ENCODE measurements at places on chromosomes 12 and 14.

GRCh38 chr12:65025136-65025535 lies 96.0 kb downstream of the WIF1 start:
- DNase-seq = no peak

DNA sequence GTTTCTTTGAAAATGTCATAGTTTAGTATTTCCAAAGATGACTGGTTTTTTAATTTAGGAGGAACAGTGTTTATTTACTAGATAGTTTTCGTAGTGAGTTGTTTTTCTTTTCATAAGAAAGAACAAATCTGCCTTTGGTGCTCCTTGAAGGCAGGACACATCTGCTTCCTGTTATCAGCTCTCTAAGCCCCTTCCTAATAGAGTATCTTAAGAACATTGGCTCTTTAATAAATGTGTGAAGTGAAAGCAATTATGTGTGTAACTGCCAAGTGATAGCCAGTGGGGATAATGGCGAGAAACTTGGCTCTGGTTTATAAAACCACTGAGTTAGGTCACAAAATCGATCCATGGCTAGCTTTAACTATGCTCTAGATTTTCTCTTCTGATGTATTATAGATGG lies 23.5 kb upstream of the PPFIBP1 start:
- DNase-seq = no peak

GRCh38 chr14:36834293-36834692 lies 172.6 kb downstream of the PAX9 start:
- DNase-seq = no peak

GRCh38 chr12:84738481-84738972 lies 174.1 kb downstream of the SLC6A15 start:
- DNase-seq = no peak

DNA sequence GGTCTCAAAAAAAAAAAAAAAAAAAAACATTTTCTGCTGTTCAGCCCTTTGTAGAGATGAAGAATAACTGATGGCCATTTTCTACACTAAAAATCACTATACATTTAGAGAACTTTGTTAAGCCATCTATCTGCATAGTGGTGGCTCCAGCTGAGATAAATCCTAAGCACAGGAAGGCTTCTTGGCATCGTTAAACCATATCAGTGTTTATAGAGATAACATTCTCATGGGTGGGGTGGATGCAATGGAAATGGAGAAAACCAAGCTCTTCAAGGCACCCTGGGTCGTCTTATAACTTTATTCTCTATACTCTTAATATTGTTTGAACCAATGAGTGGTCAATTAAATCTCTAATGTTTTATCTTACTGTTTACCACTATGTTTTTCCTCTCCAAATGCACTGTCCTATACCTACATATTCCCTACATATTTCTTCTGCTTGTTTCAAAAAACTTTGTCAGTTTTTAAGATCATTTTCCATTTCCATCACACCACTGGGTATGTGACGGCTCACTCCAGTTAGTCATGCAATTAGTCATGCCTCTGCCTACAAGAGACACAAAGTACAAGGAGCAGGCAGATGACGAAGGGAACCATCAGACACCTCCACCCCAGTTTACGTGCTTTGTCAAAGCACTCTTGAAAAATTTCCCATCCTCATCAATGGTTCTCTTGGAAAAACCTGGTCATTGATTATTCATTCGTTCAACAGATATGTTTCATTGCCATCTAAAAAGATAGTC lies 119.3 kb upstream of the OVCH1 start:
- no peak for DNase-seq

DNA sequence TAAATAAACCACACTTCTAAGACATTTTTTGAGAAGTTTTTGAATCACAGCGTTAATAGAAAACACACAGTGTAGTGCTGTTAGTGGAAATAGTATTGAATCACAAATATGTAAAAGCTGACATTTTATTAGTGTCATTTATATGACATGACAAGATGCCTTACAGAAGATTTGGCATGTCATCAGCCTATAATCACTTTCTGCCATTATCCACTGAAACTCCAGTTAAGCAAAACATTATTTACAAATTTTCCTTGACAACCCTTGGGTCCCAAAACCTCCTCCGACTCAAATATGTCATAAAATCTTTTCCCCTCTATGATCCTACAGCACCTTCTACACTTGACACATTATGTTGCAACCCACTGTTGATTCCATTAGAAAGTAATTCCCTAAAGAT lies 376.9 kb upstream of the LRFN5 start:
- no peak for DNase-seq

- no peak for DNase-seq
Observed at GRCh38 chr14:64659366-64659765, 44.9 kb upstream of the PLEKHG3 start.

DNA sequence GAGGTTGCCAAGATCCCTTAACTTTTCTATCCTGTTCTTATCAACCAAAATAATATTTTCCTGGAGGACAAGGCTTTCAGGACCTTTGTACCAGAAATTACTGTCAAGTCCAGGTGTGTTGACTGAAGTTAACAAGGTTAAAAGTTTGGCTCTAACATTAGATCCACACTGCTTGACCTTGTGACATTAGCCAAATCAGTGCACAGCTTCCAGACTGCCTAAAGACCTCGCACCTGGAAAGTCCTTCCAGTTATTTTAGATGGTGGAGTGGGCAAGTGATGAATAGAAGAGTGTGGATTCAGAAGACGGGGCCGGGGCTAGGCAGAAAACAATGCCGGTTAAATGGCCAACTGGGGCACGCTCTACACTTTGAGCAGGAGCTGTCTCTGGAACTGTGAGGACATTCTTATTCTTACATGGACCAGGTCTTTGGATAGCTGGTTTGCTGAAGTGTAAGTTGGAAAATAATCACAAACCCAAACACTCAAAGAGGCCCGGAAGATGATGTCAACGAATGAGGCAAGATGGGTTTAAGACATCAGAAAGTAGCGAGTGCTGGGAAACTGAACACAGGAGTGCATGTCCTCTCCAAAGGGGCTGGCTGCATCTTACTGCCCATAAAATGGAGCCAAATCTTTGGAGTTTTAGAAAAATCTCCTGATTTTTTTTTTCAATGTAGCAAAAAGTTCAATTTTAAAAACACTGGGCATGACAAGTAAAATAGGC lies 56.3 kb downstream of the NIN start:
- no peak for DNase-seq

DNA sequence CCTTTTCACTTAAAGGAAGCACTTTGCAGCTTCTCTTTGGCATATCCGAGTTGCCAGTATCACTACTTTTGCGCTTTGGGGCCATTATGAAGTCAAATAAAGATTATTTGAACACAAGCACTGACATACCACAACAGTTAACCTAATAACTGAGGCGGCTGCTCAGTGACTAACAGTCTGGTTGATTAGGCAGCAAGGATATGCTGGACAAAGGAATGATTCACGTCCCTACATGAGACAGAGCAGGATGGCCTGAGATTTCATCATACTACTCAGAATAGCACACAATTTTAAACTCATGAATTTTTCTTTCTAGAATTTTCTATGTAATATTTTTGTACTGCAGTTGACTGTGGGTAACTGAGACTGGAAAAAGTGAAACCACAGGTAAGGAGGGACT lies 56.9 kb upstream of the E2F7 start:
- DNase-seq = no peak

- DNase-seq = no peak
Observed at GRCh38 chr14:36022765-36023410, 153.6 kb downstream of the PTCSC3 start.

DNA sequence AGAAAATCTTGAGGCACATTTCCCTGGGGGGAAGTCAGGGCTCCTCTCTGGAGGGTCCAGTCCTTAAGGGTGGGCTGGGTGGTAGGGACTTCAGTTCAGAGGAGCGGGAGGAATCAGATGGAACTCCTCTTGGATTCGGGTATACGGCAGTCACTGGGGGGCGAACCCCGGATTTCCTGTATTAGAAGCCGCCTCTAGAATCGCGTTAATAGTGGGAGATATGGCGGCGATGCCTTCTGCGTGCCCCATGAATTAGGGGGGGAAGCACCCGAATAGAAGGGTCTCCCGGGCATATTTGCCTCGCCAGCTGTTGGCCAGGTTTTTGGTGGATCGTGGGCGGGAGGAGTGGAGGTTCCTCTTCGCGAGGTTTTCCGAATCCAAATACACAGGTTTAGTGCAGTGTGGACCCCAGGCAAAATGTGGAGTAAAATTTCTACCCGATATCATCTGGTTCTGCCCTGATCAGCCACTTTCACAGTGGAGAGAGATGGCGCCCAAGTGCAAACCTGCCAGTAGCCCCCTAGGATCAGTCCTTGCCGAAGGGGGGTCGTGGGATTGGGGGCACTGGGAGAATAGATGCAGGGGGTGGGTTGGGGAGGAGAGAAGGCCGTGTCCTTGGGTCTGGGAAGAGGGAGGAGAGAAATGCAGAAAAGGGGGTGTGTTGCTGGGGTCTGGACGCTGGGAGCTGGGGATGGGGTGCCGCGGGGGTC lies 628 bp downstream of the MEG3 start:
- no peak for DNase-seq

- DNase-seq = no peak
Observed at GRCh38 chr14:77175843-77176242, 5.8 kb upstream of the TMEM63C start.

DNA sequence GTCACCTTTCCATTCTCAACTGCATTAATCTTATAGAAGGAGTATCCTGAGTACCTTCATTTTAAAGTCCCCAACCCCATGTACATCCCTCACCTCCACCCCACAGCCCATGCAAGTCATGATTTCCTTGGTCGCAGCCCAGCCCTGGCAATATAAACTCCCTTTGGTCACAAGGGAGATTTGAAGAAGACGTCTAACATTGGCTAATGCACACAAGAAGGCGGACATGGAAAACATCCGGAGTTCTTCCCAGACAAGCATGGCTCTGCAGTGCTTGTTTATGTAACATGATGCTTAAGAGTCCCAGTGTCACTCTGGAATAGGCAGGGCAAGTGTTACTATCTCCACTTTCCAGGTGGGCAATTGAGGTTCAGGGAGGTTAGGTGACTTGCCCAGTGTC lies 277.6 kb downstream of the DPF3 start:
- no peak for DNase-seq

- DNase-seq = no peak
Observed at GRCh38 chr12:40446385-40446784, 221.6 kb downstream of the LRRK2 start.

DNA sequence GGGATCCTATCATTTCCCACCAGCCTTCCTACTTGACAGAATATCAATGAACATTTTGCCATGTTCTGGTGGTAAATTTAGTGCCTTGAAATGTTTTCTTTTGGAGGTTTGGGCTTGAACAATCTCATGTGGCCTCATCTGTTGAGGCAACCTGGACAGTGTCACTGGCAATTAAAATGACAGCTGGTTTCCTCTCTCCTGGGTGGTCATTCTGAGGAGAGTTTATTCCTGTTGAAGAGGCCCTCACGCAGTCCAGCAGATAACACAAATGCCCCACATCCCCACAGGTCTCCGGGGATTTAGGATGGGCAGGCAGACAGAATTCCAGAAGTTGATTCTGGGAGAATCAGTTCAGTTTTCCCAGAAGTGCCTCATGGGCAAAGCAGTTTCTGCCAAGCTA lies 41.9 kb downstream of the MMAB start:
- DNase-seq = no peak

- DNase-seq = no peak
Observed at GRCh38 chr14:47606566-47606965, 68.8 kb downstream of the MDGA2 start.

GRCh38 chr14:74085047-74085637 lies 386 bp downstream of the LIN52 start:
- no peak for DNase-seq

- no peak for DNase-seq
Observed at GRCh38 chr12:46677749-46678148, 148.0 kb downstream of the SLC38A4 start.

GRCh38 chr12:15546102-15546701 lies 223.9 kb downstream of the PTPRO start:
- DNase-seq = no peak

- no peak for DNase-seq
Observed at GRCh38 chr12:1698720-1699119, 7.8 kb downstream of the ADIPOR2 start.

DNA sequence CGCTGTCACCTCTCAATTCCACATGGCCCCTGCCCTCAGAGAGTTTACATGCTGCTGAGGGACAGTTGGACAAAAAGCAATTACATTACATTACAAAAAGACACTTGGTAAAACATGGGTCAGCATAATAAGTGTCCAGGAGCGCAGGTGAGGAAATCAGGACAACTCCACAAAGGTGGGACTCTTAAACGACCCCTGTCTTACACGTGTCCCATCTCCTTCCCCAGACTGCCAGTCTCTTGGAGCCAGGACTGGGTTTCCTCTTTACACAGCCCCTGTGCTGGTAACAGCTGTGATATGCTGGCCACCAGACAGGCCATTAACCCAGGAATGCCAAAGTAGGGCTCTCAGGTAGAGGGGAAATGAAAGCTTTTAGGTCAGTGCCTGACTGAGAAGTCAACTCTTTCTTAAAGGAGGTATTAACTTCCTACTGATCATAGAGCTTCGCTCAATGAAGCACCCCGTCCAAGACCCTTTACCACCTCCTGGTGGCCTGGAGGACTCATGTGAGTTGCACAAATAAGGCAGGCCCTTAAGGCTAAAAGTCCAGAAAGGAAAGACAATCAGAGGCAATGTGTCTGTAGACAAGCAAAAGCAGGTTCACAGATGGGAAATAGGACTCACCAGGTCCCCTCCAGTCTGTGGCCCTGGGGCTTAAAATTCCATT lies 55.5 kb downstream of the ANO2 start:
- DNase-seq = no peak

DNA sequence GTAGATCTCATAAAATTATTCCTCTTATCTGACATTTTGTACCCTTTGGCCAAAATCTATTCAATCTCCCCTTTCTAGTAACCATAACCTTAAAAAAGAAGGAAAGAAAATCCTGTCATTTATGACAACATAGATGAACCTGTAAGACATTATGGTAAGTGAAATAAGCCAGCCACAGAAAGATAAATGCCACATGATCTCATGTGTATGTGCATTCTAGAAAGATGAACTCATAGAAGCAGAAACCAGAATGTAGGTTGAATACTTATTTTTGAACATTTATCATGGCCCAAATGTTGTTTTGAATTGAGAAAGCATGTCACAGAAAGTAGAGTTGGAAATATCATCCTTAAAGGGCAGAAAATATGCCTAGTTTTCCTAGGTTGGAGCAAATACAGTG lies 1053.6 kb downstream of the SLC6A15 start:
- no peak for DNase-seq

GRCh38 chr14:103228866-103229265 lies 105.2 kb upstream of the EIF5 start:
- DNase-seq = no peak

DNA sequence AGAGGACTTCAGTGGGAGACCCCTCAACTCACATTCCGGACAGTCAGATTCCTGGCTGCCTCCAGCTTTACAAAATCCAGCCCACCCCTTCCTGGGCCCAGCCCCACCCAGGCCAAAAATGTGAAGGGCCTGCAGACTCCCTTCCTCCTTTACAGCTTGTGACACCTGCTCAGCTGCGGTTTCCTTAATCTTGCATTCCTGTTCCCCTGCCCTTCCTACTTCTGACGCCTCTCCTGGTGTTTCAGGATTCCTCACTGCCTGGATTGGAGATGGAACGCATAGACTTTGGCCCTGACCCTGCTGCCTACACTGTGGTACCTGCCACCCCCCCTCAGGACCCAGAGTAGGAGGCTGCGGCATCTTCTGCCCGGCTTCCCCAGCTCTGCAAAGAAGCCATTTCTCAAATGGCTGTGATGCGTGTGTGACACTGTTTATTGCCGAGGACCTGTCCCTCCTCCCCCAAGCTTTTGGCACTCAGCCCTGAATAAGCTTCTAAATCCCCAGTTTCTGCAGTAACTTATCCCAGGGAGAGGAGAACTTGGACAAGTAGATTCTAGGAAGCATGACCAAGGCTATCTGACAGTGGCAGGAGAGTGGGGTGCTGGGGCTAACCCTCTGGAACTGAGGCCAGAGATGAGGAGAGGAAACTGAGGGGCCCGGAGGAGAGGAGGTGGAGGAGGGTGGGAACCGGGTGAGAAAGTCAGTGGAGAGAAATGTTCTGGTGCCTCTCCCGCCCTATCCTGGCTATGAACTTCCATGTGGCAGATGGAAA lies 24.9 kb upstream of the BCDIN3D start:
- DNase-seq = no peak

Data from stimulated activated CD8-positive, alpha-beta memory T cell treated with anti-CD3 and anti-CD28 coated beads, Interleukin-15, amount 100 ng/mL, for 1 hour (primary cell).